Stimulated activated CD8-positive, alpha-beta memory T cell treated with anti-CD3 and anti-CD28 coated beads, Interleukin-7, amount 100 ng/mL, for 1 hour (primary cell): ENCODE measurements at places on chromosomes 3 and 15.

GRCh38 chr3:31704156-31704555 lies 171.4 kb downstream of the STT3B start:
- no peak for DNase-seq

- no peak for DNase-seq
Observed at GRCh38 chr15:94674296-94674695, 442.9 kb downstream of the MCTP2 start.

DNA sequence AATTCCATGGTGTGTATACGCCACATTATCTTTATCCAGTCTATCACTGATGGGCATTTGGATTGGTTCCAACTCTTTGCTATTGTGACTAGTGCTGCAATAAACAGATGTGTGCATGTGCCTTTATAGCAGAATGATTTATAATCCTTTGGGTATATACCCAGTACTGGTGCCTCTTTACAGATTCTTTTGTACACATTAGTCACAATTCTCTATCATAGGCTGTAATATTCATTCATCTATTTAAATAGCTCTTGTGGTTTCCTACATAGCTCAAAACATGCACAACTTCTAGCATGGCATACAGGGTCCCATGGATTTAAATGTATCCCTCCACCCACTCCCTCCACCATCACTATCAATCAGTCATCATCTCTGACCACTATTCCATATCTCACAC lies 324.1 kb upstream of the CADM2 start:
- no peak for DNase-seq

DNA sequence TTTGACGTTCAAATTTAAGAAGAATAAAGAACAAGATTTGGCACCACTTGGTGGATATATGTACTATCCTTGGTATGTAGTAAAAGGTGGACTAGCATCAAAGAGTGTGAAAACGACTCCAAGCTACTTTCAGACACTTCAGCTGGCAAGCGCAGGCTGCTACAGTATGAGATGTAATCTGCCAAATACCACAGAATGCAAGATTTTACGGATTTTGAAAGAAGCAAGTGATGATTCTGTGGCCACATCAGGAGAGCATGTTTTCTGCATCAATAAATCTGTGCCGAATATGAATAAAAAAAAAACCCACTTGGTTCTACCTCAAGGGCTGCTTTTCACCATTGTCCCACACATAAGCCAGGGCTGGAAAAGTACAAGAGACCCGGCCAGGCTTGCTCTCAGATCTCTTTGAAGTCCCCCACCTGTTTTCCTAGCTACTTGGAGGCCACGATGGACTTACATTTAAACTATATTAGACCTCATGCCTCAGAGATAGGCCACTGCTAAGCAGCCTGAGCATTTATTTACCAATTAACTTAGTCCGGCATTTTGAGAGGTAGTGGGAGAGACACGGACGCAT lies 37.4 kb downstream of the MYO1E start:
- DNase-seq: no peak

DNA sequence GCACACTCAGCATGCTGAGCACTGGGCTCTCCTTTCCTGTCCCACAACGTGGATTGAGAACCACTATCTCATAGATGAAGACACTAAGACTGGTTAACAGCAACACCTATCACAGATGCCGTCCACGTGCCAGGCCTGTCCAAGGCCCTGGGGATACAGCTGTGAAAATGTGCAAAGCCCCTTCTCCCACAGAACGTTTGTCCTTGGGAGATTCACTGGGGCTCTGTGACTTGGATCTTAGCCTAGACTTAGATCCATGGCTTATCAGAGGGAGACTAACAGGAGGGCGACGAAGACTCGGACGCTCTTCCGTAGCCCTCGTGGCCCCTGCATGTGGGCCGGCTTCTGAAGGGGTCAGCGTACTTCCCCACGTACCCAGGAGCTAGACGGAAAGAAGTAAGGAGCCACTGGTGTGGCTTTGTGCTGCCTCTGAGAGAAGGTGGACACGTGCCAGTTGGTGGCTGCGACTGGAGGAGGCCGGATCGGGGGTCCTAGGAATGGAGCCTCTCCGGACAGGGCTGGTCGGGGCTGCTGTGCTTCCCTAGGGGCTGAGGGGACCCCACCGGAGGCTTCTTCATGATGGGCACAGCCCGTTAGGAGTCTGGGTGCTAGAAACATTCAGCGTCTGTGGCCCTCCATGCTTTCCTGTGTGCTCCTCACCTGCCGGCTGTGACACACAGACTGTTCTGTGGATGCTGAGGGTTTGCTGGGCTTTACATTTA lies 964 bp downstream of the NRROS start:
- no peak for DNase-seq

- no peak for DNase-seq
Observed at GRCh38 chr15:36964626-36965025, 135.7 kb downstream of the MEIS2 start.

DNA sequence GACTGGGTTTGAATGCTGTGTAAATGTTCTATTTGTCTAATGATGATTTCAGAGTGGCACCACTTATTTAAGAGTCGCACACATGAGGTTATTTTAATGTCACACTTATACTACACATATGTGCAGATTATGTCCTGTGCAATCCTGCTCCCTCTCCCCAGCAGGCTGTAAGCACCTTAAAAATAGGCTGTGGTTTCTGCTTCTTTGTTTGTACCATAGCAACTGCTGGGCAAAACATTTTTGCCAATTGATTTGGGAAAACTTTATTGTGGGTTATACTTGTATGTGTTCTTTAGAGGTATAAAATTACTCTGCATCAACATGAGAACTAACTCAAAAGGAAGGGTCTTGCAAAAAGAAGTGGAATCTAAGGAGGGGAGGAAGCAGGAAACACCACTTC lies 318.5 kb downstream of the NTRK3 start:
- no peak for DNase-seq

DNA sequence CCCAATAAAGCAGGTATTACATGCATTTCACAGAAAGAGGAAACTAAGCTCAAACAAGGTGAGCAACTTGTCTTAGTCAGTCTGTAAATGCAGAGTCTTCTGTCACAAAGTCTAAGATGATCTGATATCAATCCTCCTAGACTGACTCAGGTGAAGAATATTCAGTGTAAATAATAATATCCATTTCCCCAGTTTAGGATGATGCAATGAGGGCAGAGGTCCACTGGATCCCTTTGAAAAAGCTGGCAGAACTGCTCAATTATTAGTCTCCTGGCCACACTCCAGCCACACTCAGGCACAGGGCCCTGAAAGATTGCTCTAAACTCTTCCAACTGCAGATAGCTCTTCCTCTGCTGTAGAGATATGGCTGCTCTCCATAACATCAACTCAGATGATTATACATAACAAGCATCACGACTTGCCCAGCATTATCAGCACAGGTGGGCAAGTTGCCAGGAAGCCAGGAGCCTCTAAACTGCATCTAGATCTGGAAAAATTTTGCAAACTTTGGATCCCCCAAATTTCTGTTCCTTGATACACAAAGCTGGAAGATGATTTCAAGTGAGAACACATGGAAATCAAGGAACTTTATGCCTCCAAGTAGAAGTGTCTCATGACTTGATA lies 129.8 kb upstream of the CPNE4 start:
- DNase-seq: no peak

- DNase-seq: no peak
Observed at GRCh38 chr3:69322158-69322509, 63.8 kb downstream of the FRMD4B start.

DNA sequence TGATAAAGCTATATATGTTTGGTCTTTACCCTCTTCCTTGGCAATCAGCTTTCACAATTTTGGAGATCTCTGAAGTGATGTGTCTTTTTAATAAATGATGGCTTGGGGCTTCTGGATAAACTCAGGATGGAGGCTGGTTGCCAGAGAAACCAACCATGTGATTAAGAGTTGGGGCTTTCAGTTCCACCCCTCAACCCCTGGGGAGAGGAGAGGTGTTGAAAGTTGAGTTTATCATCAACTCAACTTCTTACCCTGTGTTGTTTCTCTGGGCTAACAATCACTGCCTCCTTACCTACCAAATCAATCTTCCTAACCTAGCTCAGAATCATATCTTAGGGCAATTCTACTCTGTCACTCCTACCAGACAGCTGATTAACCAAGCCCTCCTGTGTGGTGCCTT lies 735.8 kb downstream of the ZPLD1 start:
- no peak for DNase-seq

- no peak for DNase-seq
Observed at GRCh38 chr3:114408736-114409670, 115.2 kb downstream of the TIGIT start.

GRCh38 chr3:16767006-16767405 lies 117.7 kb upstream of the PLCL2 start:
- no peak for DNase-seq

GRCh38 chr15:33959844-33960548 lies 8.3 kb upstream of the CHRM5 start:
- no peak for DNase-seq

- DNase-seq: no peak
Observed at GRCh38 chr3:57840473-57840872, 84.4 kb downstream of the SLMAP start.
